ENCODE measurements at places on chromosomes 11 and 22.

DNA sequence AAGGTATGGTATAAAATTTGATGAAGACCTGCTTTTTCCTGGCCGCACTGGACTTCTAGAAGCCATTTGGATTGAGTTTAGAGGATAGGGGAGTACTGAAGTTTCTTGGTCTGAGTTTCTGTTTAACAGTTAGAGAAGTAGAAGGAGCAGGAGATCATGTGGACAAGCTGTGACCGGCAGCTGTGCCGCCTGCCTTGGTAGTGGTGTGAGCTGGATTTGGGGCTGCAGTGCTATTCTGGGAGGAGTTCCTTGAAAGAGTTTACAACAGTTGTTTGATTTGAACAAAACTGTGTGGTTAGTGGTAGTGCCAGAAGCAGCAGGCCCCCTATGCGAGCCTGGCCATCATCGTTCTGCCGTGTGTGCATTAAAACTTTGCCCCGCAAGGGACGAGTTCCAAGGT, 105.2 kb downstream of the PDHX start:
- no peak for DNase-seq

DNA sequence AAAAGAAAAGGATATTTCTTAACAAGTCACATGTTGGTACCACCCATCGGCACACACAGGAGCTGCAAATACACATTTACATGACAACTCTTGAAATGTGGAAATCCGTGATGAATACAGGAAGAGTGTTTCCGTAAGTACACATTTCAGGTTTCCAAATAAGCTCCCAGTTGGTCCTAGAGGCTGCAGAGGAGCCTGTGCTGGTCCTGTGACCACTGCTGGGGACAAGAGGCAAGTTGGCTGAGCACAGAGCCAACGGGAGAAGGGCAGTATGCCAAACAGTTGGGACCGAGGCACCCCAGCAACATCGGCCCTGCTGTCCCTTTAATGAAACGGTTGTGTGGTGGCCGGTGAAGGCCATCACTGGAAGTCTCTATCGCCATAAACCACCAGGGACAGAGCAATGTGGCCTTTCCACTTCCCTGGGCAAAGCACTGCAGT, 38.5 kb upstream of the ARFGAP3 start:
- no peak for DNase-seq

GRCh38 chr11:23540101-23540561, 679.9 kb upstream of the CCDC179 start:
- peak; percentile 34 for DNase-seq

DNA sequence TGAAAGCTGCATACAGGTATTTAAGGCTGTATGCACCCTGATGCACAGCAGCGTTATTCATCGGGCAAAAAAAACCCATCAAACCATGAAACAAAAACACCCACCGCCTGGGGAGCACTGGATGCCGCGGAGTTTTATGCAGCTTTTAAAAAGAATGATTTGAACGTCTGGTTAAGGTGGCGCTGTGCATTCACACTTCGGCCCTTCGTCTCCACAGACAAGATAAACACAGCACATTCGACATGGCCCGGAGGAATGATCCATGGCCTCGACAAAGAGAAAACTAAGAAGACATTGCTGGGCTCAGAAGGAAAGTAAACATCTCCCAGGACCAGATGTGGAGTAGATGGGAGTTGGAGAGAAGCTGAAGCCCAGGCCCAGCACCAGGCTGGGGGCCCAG, 40.8 kb upstream of the GAL start:
- no peak for DNase-seq

DNA sequence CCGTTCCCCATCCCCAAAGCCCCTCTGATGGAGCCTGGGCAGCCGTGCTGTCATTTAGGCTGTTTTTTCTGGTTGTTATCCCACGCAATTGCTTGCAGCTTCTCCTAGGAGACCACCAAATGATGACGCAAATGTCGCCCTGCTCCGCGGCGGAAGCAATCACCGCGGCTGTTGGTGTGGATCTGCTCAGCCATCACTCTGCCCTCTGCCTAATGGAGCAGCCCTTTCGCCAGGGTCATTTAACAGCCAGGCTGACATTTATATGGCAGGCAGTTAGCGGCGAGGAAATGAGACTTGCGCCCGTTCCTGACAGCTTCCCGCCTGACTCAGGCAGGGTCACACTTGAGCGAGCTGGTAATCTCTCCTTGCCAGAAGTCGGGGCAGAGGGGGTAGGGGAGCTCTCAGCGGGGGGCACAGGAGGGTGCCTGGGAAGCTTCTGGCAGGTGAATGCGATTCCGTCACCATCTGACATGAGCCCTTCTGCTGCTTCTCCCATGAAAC, 97.9 kb upstream of the RTL6 start:
- no peak for DNase-seq

GRCh38 chr11:79047321-79047720, 393.5 kb downstream of the TENM4 start:
- DNase-seq = no peak

- DNase-seq = no peak
Observed at GRCh38 chr11:405954-406795, 8.6 kb downstream of the SIGIRR start.

- DNase-seq = no peak
Observed at GRCh38 chr22:19410941-19411689, 20.4 kb downstream of the HIRA start.

DNA sequence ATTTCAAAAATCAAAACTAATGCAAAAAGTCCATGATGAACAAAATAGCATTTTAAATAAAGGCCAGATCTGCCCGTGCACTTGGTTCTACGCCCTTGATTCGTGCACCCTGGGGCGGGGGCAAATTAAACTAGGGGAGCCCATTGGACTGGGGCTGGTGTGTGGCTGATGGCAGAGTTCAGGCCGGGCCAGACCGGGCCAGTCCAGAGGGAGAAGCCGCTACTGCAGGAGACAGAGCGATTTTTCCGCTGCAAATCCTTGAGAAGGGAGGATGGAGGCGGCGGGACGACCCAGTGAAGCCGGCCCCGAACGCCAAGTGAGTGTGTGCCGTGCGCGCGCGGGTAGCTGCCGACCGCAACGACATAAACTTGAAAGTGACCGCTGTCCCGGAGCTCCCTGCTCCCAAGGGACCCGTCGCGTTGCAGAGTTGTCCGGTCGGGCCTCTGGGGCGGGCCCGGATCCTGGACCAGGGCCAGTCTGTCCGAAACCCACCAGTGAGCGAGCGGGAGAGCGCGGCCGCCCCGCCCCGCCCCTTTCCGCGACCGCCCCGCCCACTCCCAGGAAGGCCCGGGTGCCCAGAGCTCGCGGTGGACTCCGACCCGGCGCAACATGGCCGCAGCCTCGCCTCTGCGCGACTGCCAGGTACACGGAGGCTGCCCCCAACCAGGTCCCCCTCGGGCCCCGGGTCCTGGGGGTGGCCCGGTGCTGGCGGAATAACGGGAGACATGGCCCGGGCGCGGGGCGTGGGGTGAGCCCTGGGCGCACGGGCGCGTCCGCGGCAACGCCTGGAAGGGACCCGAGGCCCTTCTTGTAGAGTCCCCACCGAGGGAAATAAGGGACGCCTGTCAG, at the start of gene TTC38:
TTC38 (plus strand) TSS at position 578 of the 849 bp plus-strand sequence; CDS start at position 610, 32 bp downstream.
- DNase-seq = peak; percentile 42

DNA sequence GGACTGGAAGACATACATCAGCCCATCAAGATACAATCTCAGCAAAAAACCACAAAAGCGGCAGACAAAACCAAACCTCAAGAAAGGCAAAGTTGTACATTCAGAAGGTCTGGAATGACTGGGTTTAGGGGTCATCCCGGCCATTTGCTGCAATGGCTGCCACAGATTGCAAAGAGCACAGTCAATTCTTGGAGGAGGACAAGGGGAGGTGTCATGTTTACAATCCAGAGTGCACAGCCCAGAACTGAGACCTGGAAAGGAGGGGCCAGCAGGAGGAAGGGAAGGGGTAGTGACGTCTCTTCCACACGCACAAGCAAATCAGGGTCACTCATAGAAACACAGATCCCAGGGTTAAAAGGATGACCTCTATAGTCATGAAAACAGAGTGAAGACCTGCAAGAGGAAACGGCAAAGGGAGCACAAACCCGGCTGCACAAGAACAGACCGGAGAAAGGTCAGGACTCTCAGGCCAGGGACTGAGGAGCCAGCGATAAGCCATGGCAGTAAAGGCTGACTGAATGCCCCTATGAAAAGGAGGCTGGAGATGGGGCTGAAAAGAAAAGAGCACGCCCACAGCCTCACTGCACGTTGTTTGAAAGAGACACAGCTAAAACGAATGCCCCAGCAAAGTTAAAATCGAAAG, 18.2 kb upstream of the MUC5AC start:
- DNase-seq = no peak

- no peak for DNase-seq
Observed at GRCh38 chr11:78351979-78352841, 65.4 kb downstream of the GAB2 start.

DNA sequence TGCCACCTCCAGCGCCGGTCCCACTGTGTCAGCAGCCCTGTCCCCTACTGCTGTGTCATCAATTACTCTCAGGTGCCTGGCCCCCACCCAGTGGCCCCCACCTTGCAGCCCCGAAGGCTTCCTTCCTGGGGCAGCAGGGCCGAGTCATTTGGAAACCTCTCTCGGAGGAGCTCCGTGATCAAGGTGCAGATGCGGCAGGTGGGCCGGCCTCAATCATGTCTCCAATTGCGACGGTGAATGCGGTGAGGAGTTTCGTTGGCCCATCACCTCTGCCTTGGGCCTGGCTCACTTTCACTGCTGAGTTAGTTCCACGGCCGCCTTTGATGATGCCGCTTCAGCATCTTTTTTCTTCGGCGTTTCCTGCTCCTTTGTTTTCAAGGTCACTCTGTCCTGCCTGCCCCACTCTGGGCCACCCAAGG, 11.3 kb upstream of the CXCR5 start:
- no peak for DNase-seq

GRCh38 chr11:2447951-2448650, 3.3 kb downstream of the KCNQ1 start:
- no peak for DNase-seq

DNA sequence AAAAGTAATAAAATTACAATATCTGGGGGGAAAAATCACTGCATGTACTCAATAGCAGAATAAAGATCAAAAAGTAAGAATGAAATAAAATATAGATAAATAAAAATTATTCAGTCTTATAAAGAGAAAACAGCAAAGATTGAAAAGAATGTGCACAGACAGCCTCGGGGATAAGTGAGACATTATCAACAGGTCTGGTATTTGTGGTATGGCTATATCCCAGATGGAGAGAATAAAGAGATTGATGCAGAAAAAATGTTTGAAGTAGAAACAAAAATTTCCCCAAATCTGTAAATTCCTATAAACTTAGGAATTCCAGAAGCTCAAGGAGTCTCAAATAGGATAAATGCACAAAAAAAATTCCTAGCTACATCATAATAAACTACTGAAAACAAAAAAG, 74.5 kb upstream of the LUZP2 start:
- peak; percentile 20 for DNase-seq

GRCh38 chr22:48896766-48897644, 930.7 kb downstream of the BRD1 start:
- DNase-seq = no peak

- no peak for DNase-seq
Observed at GRCh38 chr11:11898648-11899047, 56.9 kb downstream of the USP47 start.

- DNase-seq = no peak
Observed at GRCh38 chr22:38739300-38740055, 16.3 kb downstream of the SUN2 start.

DNA sequence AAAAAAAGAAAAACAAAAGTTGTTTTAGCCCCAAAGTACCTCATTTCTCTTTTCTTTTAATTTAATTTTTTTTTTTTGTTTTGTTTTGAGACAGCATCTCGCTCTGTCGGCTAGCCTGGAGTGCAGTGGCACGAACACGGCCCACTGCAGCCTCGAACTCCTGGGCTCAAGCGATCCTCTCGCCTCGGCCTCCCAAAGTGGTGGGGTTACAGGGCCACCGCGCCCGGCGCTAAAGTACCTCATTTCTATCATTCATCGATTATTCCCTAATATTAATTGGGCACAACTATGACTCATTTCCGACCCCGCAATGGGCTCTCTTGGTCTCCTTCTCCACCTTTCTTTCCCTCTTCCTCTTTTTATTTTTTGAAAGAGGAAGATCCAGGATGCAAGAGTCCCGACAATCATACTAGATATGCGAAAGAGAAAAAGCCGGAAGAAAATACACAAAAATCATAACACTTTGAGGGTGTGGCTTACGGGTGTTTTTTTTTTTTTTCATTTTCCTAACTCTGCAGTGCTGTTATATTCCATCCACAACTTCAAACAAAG, 475 bp upstream of the AIP start:
- DNase-seq = no peak

DNA sequence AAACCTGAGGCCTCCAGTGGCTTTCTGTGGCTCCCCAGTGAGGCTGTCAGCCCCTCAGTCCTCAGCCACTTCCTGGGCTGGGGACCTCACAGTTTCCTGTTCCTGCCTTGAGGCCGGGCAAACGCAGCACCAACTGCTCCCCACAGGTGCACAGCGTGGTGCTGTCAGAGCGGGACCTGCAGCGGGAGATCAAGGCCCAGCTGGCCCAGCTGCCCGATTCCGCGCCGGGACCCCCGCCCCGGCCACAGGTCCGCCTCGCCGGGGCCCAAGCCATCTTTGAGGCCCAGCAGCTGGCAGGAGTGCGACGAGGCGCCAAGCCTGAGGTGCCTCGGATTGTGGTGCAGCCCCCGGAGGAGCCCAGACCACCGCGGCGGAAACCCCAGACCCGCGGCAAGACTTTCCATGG, 5.4 kb downstream of the TBC1D10C start:
- DNase-seq = no peak

GRCh38 chr11:3009481-3009880, 17.4 kb upstream of the NAP1L4 start:
- no peak for DNase-seq

DNA sequence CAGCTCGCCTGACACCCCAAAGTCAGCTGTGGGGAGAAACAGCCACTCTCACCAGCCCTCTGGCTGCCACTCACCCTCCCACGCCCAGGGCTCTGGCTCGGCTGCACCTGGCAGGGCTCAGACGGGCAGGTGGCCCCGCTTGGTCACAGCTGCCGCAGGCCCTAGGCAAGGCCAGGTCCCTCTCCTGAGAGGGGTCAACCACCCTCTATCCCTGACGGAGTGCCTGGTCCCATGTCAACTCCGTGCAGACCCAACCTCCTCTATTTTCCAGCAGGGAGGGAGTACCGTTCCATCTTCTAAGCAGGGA, 1.9 kb downstream of the MAP4K2 start:
- DNase-seq = no peak

- DNase-seq = no peak
Observed at GRCh38 chr22:36817525-36817848, 652 bp upstream of the PVALB start.

GRCh38 chr11:131428853-131429252, 58.4 kb downstream of the NTM start:
- no peak for DNase-seq

DNA sequence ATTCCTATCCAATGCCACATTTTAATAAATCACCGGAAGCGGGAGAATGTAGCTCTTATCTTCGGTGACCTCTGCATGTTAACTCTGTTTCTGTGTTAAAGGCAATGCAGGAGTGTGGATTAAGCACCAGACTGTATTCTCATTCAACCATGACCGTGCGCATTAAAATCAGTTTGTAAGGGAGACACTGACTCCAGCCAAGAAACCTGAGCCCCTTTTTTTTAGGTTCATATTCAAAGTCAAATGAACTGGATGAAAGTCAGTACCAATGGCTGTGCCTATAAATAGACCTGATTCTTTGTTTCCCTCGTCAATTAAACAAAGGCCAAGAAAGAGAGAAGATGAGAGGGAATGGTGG, 32.2 kb downstream of the C11orf91 start:
- no peak for DNase-seq

GRCh38 chr11:13384908-13385640, 77.9 kb downstream of the BTBD10 start:
- peak; percentile 20 for DNase-seq

GRCh38 chr11:125313271-125314219, 149.0 kb downstream of the PKNOX2 start:
- no peak for DNase-seq
